ENCODE measurements at places on chromosomes 1 and 21.
A peak's percentile ranks its signal among the peaks of the same experiment; 100 is the strongest.

DNA sequence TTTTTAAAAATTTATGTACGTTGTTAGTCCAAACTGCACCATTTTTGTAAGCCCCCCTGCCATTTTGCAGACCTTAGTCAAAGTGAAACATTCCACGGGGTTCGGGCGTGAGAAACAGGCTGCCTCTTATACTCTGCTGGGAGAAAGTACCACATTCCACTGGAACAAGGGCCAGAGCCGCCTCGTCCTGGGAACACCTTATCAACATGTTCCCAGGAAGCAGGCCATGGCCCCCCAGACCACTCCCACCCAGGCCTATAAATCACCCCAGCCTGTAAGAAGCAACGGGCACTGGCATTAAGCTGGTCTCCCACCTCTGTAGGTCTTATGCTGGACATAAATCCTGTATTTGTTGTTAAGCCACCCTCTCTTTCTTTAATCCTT is 854 bp upstream of the ZRANB2 start:
- no peak for DNase-seq

- no peak for DNase-seq
Measured at GRCh38 chr21:37455504-37455911, 88.9 kb downstream of the DYRK1A start.

- DNase-seq: no peak
Measured at GRCh38 chr1:207021139-207021861, 11.3 kb downstream of the C1orf116 start.

DNA sequence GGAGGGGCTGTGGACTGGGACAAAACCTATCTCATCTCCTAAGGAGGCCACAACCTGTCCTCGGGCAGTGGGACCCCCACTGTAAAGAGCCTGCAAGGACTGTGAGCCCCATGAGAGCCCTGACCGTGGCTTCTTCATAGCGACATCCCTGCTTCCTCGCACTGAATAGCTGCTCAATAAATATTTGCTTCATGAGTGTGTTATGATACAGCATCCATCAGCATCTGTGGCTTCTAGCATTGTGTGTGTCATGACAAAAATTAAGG is 40.5 kb upstream of the CSF3R start:
- DNase-seq: no peak

DNA sequence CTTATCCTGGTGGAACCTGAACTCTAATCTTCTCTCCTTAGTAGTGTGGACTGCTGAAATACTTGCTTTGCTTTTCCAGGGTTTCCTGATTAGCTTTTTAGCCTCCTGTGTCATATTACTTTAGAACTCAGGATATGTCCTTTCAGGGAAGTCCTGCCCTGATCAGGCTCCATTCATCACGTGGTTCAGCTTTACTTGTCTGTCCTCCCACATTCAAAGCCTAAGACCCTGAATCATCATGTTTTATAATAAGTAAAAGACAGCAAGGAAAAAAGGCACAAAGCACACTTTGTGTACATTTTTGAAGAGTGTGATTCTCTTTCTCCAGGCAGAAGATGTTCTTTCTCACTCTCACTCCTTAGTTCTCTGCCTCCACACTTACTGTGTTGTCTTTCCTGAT is 70.6 kb downstream of the PATJ start:
- DNase-seq: no peak

DNA sequence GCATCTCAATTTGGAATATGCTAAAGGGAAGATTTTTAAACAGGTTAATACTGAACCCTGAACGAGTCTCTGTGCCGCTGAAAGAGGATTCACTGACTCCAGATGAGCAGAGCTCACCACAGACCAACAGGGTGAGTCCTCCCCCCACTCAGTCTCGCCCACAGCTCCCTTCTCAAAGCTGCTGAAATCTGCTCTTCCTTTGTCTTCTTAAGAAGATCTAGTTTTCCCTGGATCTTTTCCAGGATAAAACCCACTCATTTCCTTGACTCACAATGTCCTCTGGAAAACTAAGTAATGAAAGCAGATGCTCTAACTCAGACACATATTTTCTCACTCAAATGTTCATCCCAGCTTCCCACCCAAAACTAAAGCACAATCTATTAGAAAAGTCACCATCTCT is 447.0 kb upstream of the PKN2 start:
- no peak for DNase-seq

DNA sequence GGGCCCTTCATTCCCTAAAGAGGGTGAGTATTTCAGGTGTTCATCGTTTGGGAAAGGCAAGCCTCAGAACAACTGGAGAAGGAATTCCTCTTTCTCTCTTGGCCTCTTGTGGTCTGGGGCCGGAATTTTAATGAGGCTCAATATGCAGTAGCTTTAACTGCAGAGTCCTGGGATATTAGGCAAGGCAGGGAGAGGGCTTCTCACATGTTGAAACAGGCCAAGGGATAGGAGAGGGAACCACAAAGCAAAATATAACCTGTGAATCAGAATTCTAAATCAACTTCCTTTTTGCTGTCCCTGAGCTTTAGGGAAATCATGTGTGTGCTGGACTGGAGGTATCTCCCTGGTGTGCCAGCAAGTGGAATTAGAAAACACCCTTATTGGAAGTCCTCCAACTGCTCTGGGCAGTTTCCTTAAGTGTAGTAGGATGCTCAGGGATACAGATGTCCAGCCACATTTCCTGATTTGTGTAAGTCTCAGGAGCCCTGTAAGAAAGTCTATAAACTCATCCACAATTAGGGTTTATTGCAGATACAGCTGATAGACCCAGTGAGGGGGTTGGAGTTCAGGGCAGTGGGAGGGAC is 215.8 kb upstream of the ZRANB2 start:
- no peak for DNase-seq

DNA sequence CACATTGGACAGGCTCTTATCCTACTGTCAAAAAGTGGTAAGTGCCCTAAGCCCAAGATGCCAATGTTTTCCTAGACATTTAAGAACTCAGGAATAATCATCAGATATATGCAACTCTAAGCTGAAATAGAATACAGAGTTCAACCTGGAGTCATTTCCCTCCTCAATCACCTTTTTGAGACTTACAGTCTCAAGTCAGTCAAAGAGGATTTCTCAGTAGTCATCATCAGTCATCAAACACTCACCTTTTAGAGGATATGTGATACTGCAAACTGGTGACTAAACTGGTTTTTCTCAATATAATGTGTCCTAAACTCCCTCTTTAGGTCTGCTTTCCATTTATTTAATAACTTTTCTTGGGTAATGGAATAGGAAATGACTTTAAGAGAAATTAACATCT is 145.3 kb upstream of the ADAMTS5 start:
- peak; percentile 35 for DNase-seq

- no peak for DNase-seq
Measured at GRCh38 chr1:55986003-55986402, 593.4 kb downstream of the PLPP3 start.

DNA sequence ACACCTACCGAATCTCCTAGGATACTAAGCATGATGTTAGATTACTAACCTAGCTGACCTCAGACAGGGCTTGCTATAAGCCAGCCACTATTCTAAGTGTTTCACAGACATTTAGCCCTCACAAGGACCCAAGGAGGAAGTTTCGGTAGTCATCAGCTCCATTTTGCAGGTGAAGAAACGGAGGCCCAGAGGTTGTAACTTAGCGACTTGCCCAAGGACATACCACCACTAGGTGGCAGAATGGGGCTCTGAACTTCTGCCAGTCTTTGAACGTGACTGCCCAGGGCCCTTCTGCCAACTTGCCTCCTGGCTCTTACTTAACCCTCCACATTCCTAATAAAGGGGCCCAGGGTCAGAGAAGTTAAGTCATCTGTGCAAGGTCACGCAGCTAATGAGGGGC is 283.5 kb downstream of the C1orf94 start:
- DNase-seq: peak; percentile 48

DNA sequence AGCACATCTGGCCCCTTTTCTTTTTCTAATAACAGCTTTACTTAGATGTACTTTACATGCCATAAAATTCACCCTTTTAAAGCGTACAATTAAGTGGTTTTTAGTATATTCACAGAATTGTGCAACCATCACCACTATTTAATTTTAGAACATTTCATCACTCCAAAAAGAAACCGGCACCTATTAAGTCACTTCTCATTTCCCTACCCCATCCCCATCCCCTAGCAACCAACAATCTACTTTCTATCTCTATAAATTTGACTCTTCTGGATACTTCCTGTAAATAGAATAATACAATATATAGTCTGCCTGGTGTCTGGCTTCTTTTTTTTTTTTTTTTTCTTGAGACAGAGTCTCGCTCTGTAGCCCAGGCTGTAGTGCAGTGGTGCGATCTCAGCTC is 59.5 kb upstream of the ENAH start:
- DNase-seq: no peak

- DNase-seq: peak; percentile 25
Measured at GRCh38 chr1:38586993-38587646, 272.5 kb downstream of the RRAGC start.

DNA sequence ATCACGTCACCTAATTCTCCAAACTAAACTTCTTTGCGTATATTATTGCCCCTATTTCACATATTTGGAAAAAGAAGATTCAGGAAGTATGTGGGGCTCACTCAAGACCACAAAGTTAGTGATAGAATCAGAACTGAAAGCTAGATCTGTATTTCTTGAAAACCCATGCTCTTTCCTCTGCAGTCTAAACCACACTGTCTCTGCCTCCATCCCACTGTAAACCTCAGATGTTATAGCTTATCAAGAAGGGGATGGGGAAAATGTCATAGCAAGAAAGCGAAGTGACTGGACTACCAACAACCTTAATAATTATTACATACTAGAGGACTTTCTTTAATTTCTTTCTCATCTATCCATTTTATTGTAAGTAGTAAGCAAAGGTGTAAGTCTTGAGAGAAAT is 257.7 kb upstream of the SGIP1 start:
- no peak for DNase-seq

- DNase-seq: peak; percentile 97
Measured at GRCh38 chr1:172914501-172915144, 136.1 kb downstream of the TNFSF18 start.

DNA sequence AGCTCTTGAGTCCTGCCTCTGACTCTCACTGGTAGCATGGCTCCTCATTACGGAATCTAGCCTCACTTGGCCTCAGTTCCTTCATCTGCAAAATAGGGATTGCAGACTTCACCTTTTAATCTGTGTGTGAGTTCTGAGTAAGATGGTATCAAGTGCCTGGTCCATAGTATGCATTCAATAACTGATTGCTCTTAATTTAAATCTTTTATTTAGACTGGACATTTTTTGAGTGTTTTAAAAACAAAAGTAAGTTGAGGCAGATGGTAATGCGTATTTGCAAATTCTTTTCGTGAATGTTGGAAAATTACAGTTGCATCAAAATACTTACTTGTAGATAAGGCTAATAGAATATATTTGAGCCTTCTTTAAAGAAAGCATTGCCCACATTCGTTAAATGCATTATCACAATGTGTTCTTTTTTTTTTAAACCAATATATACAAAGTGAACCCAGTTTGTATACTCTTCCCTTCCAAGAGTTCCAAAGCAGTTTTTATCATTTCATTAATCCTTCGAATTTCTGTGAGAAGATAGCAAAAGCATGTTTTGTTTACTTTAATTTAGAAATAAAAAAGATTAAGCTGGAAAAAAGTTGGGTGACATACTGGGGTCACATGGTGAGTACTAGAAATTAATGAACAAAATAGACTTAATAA is 8.1 kb downstream of the DNM3 start:
- DNase-seq: no peak

DNA sequence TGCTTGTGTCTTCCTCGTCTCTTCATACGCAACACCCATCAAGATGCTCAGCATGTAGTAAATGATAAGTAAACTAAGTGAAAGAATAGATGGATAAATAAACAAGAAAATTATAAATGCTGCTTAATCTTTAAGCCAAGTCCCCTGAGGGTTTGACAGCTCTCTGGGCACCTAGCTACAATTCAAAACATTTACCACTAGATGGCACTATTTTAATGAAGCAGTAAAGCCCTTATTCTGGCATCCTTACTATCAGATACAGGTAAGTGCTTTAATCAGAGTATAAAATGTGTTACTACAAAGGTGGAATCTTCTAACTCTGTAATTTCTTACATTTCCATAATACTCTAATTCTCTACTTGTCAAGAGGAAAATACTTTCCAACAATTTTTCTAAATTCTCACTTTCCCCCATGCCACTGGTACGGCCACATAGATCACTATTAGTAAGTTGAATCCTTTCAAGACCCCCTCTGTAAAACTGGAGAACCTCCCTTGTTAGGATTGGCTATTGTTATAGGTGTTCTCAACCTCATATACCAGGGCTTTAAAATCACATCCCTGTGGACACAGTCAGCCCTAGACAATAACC is 137.8 kb downstream of the BARHL2 start:
- DNase-seq: peak; percentile 41

DNA sequence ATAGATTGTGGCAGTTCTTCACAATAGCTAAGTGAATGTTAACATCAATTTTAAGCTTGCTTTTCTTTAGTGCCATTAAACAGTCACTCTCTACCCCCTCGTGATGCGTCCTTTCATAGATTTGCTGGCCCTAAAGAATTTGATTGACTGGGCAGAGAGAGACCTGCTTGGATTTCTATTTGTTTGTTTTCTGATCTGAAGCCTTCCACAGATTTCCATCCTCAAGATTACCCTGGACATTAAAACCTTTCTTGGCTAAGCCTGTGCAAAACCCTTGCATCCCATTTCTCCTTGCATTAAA is 17.8 kb downstream of the C1orf21 start:
- DNase-seq: no peak

DNA sequence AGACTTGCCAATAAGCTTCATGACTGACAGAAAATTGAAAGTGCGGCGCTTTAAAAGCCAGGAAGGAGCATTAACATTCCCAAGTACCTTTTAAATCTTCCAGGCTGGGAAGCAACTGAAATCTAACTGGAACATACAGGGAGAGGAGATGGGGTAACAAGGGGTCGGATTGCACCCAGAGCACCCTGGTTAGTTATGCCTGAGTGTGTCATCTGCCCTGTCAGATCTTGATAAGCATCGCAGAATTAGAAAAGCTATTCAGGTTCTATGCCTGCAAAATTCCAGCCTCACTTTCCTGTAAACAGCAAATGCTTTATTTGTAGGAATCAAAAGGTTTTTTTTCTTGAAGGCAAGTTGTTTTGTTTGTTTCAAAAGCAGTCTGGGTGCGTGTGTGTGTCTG is 58.5 kb downstream of the SERBP1 start:
- DNase-seq: peak; percentile 52

- DNase-seq: no peak
Measured at GRCh38 chr1:182974506-182975191, 21.7 kb upstream of the SHCBP1L start.

DNA sequence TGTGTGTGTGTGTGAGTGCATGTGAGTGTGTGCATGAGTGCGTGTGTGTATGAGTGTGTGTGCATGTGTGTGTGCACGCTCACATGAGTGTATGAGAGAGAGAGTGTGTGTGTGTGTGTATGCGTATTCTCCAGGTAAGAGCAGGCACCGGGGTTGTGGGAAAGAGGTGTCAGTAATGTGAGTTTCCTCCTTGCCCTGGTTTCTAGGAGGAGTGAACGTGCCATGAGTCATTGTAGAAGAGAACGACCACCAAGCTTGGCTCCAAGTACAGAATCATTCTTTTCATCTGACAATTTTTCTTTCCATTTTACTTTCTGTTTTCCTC is 79.1 kb downstream of the POFUT2 start:
- peak; percentile 39 for DNase-seq

Data from M059J (cell line).